ENCODE measurements at places on chromosomes 5 and 9. TPM values are rescaled to one million over a fixed set of nuclear protein-coding genes. Genes with fewer than 3 reads are reported as not detected.

The PTGDS gene
- total RNA-seq, result 21.4 TPM

The PLCXD3 gene
- total RNA-seq, result under 0.01 TPM

The MEIKIN gene
- not detected for total RNA-seq

The PCDHB5 gene
- 1.8 TPM for total RNA-seq

The PCDHA9 gene
- under 0.01 TPM for total RNA-seq

The FOXD4L5 gene
- 0.09 TPM for total RNA-seq

The PKD2L2 gene
- not detected for total RNA-seq

The TPM2 gene
- 1,826 TPM for total RNA-seq

The GRM6 gene
- not detected for total RNA-seq

The PCDHGB3 gene
- total RNA-seq, result 6.8 TPM

The SLC24A2 gene
- not detected for total RNA-seq

The PFN3 gene
- not detected for total RNA-seq

The SHISAL2B gene
- total RNA-seq, result not detected

The RANBP3L gene
- 0.60 TPM for total RNA-seq

The AQP7 gene
- not detected for total RNA-seq

The DCANP1 gene
- total RNA-seq, result not detected

The ECPAS gene
- total RNA-seq, result 73.9 TPM

The GRXCR2 gene
- not detected for total RNA-seq

The PIP5K1B gene
- total RNA-seq, result under 0.01 TPM

The RNF183 gene
- total RNA-seq, result not detected

The FOXD4L3 gene
- total RNA-seq, result not detected

The GABRA1 gene
- not detected for total RNA-seq

The WDR38 gene
- not detected for total RNA-seq

The HAVCR1 gene
- total RNA-seq, result not detected

The RNF208 gene
- total RNA-seq, result 0.30 TPM

The SPRY4 gene
- total RNA-seq, result 11.3 TPM

The SLC45A2 gene
- total RNA-seq, result not detected

The SH2D3C gene
- 0.18 TPM for total RNA-seq

The FBXL7 gene
- total RNA-seq, result 5.3 TPM

The ZFP37 gene
- 2.4 TPM for total RNA-seq

The ZNF367 gene
- 0.30 TPM for total RNA-seq

The NEURL1B gene
- 4.4 TPM for total RNA-seq

The MYOT gene
- total RNA-seq, result not detected

The PCDHB8 gene
- 0.89 TPM for total RNA-seq

The SVEP1 gene
- 9.2 TPM for total RNA-seq

The FBXO4 gene
- 10.4 TPM for total RNA-seq

The CNTNAP3 gene
- 3.6 TPM for total RNA-seq

The SPATA9 gene
- 0.46 TPM for total RNA-seq

The PHYHD1 gene
- total RNA-seq, result 2.1 TPM

The SAXO1 gene
- not detected for total RNA-seq

The IFNA21 gene
- not detected for total RNA-seq

The IL13 gene
- total RNA-seq, result not detected

The ZBED3 gene
- 1.3 TPM for total RNA-seq

The PCDHAC1 gene
- 0.09 TPM for total RNA-seq

The DOCK8 gene
- under 0.01 TPM for total RNA-seq

The CD180 gene
- total RNA-seq, result not detected

The SH3GL2 gene
- total RNA-seq, result not detected

The PCDHGB7 gene
- total RNA-seq, result 8.3 TPM

The CORO2A gene
- total RNA-seq, result 0.30 TPM

The ZNF883 gene
- 1.2 TPM for total RNA-seq

The SLC27A6 gene
- under 0.01 TPM for total RNA-seq

The BTNL3 gene
- total RNA-seq, result not detected

The PCDHGA2 gene
- 3.5 TPM for total RNA-seq

The PARP8 gene
- 20.7 TPM for total RNA-seq

The STK32A gene
- total RNA-seq, result 3.0 TPM

The KIF4B gene
- total RNA-seq, result 0.09 TPM
